COLO829 (cell line): ENCODE measurements at places on chromosomes 5 and 9.

DNA sequence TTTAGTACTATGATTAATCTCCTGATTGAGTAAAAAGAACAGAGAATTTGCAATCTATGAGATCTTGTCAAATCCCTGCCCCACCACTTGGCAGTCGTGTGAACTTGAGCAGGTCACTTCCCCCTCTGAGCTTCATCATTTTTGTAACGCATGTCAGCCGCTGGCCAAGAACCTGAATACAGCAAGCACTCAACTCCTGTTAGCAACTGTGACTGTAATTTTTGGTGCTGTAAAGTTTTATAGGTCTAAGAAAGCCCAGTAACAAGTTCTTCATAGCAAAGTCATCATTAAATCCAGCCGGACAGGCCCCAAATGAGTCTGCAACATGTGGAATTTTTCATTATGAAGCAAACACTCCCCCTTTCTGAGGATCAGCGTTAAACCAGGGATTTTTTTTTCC, 49.4 kb downstream of the DRD1 start:
- DNase-seq = no peak

DNA sequence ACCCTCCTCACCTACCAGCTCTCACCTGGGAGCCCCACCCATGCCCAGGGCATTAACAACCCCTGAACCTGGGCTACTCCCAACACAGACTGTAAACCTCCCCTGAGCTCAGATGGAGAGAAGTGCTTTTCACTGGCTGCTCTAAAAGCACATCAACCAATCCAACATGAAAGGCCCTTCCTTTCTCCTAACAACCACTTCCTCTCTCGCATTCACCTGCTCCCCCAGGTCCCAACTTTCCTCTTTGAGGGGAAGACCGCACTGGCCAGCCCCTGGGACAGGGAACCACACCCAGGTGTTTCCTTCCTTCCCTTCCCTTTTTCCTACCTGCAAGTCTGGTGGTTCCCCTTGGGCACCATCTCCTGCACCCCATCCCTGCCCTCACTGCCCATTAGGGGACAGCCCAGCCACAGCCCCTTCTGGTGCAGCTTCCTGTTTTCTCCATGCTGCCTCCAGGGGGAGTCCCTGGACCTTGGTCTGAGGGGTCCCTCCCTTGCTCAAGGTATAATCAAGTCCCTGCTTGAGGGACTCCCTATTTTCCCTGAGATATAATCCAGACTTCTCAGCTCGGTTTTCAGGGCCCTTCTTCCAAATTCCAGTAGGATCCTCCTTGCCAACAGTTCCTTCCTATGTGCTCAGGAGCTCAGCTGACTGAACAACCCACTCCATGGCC, 30.5 kb upstream of the DAB2IP start:
- no peak for DNase-seq

DNA sequence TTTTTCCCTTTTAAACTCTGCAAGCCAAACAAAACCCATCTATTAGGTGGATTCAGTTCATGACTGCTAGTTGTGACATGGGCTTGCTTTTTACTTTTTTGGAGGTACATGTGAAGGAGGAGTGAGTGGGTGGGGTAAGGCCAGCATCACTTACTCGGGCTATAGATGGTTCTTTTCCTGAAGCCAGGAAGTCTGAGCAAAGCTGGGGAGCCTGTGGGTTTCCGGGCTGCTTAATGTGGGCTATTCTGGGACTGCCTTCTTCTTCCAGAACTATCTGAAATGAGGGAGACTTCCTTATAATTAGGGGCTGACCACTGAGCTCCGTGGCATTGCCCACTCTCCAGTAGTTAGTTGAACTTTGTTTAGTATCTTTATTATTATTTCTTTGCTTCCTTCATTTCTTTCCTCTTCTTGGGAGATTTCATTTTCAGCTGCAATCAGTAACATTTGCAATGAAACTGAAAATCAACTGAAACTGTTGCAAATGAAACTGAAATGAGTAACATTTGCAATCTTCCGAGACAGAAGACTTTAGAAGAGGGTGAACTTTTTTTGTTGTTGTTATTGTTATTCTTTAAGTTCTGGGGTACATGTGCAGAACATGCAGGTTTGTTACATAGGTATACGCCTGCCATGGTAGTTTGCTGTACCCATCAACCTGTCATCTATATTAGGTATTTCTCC, 204.9 kb downstream of the LRRC70 start:
- DNase-seq = no peak

DNA sequence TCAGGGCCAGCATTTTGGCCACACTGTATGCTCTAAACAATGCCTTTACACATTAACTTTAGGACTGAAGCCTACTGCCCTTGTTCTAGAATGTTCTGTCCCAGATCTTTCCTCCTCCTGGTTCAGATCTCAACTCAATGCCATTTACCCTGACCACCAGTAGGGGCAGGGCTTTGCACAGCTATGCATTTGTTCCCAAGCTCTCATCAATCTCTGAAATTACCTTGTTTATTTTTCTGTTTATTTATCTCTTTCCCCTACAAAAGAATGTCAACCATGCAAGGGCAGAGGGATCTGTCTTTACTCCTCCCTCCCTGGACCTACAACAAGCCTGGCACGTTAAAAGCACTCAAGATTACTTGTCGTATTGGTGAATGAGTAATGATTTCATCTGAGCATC, 612.9 kb downstream of the BNC2 start:
- no peak for DNase-seq

DNA sequence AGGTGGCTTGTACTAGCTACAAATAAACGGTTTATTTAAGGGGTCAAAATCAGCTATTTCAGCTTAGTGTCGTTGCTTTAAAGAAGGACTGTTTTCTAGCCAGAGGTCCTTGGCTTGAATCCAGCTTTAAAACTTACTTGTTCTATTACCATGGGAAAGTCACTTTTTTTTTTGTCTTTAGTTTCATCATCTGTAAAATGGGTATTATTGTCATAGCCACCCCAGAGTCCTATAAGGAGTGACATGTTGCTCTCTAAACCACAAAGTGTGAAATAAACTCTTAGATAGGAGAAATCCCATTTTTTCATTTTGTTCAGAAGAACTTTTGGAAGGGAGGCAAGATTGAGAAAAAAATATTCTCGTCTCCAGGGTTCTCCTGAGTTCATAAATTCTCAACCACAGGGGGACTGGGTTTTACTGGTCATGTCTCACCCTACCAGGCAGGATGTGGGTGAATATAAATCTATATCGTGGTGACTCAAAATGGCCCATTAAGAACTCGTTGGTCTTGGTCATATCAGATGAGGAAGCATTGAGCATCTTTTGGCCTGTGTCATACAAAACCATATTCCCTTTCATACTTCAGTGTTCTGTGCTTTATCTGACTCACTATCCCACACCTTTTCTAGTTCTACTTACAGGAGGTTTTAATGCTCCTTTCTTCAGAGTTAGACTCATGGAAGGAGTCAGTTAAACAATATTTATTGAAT, 202.7 kb upstream of the NR3C1 start:
- DNase-seq = no peak

GRCh38 chr5:88732181-88732633, 150.8 kb downstream of the MEF2C start:
- no peak for DNase-seq

DNA sequence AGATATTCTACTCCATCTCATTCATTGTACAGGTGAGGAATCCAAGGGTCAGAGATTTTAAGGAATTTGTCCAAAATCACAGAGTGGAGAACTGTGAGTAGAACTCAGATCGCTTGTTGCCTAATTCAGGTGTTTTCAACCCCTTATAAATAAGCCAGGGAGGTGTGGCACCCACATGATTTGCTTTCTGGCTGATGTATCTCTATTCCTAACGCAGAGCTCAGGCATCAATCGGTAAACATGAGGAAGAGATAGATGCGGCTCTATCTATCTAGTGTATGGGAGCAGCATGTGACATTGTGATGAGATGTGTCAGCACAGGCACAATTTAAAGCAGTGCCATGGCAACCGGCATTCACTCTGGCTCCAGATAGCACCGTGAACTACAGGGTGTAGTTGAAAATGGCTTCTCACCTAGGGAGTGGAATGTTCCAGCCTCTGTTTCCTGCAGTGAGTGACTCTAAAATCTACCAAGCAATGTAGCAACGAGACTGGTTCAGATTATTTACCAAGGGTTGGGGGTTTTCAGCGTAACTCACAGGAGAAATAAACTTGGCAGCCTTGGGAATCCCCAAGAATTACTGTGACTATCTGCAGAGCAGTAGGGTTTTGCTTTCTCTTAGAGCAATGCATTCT, 53.4 kb upstream of the SUB1 start:
- no peak for DNase-seq

DNA sequence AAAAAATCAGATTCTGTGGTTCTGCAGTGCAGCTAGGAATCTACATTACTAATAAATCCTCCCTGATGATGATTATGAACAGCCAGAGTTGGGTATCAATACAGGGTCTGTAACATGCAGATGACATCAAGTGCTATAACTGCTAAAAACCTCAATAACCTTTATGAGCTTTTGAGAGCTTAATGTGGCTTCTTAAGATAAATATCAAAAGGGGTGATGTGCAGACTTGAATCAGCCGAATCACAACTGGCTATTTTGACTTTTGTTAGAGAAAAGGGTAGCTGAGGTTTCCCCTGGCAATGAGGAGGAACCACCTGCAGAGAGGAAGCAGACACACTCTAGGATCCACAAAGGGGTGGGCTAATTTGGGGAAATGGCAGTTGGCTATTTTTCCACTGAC, 30.2 kb downstream of the CAPSL start:
- DNase-seq = no peak

- no peak for DNase-seq
Observed at GRCh38 chr5:120239086-120239485, 225.0 kb upstream of the PRR16 start.

- no peak for DNase-seq
Observed at GRCh38 chr5:124110942-124111341, 599.0 kb downstream of the CSNK1G3 start.

- no peak for DNase-seq
Observed at GRCh38 chr5:127556609-127557334, 39.3 kb downstream of the PRRC1 start.

- DNase-seq = no peak
Observed at GRCh38 chr9:78032730-78033457, 1.3 kb upstream of the GNAQ start.

DNA sequence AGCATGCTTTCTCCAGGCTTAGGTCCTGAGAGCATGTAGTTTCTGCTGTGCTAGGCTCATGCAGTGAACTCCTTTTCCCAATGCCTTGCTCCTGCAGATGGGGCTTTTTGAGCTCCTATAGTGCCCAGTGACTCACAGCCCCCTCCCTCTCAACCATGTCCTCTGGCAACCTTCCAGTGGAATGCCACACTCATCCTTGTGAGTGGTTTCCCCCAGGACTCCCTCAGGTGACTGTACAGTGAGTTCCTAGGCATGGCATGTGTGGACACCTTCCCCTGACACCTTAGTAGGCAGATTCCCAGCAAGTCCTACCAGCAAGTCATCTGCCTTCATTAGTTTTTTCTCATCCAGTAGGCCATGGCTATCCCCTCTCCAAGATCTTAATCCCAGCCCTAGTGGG, 72.4 kb upstream of the CXCL14 start:
- no peak for DNase-seq

- DNase-seq = no peak
Observed at GRCh38 chr5:116388564-116389258, 185.9 kb downstream of the SEMA6A start.

DNA sequence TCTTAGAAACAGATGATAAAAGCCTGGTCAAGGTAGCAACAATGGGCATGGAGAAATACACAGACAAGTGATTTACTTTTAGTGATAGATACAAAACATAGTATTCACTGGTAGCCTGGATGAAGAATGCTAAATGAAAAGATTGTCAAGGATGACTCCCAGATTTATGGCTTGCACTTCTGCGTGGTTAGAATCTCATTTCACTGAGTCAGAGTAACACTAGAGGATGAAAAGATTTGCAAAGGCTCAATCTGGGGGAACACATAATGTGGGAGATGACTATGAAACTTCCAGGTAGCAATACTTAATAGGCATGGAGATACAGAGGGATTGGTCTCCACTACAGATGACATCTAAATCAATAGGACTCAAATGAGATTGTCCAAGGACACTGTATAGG, 38.4 kb downstream of the AGTPBP1 start:
- no peak for DNase-seq

DNA sequence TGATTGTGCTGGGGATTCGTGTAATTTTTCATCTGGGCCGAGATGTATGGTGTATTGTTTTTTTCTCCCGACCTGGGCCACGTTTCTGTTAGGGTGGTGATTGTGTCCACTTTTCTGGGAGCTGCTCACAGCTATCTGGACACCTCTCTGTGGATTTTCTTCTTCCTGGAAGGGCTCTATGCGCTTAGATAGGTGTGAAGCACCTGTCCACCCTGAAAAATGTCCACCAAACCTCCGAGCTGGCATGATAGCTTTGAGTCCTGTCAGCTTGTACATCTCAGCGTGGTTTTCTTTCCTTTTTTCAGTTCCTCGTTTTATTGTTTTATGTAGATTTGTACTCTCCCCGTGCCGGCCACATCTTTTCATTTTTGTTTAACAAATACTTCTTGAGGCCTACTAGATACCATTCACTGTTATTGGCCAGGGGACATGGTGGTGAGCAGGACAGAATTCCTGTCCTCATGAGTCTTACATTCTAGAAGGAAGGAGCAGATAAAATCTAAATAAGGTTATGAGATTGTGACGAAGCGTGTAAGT, 1.1 kb downstream of the UGCG start:
- DNase-seq = no peak

DNA sequence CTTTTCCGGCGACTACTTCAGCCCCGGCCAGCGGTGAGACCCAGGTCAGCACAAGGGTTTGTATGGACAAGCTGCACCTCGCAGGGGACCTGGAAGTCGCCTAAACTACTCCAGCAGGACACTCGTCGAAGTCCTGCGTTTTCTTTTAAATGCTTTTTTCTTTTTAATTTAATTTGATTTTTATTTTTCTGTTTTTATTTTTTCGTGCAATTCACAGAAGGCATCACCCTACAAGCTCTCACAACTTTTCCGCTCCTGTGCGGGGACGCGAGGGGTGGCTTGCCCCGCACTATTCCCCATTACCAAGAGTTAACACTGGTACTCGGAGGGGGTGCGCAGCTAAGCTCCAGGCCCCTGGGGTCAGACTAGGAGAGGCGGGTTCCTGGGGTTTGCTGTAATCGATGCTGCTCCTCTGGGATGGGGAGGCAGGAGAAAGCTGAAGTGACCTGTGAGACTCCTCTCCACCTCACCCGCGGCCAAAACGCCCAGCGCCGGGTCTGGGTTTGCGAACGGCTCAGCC, 1.3 kb downstream of the EDIL3 start:
- DNase-seq = no peak

DNA sequence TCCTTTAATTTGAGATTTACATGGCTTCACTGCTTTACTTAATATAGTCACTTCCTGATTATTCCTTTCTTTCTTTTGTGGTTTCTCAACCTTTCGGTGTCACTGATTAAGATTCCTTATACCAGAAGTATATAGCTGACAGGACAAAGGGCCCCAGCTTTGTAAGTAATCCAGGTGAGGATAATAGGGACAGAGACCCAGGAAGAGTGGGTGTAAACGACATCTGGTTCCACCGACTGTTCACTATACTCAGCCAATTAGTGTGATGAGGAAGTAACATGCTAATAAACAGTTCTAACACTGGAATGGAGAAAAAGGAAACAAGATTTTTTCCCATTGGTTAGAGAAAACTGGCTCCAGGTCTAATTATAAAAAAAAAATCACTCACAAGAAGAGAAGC, 286.3 kb upstream of the EFNA5 start:
- no peak for DNase-seq
